ENCODE measurements at places on chromosomes 11 and 22.

GRCh38 chr11:85679576-85679975 lies 6.4 kb downstream of the CCDC89 start:
- no peak for DNase-seq

GRCh38 chr11:132055296-132055695 lies 684.9 kb downstream of the NTM start:
- DNase-seq, result no peak

DNA sequence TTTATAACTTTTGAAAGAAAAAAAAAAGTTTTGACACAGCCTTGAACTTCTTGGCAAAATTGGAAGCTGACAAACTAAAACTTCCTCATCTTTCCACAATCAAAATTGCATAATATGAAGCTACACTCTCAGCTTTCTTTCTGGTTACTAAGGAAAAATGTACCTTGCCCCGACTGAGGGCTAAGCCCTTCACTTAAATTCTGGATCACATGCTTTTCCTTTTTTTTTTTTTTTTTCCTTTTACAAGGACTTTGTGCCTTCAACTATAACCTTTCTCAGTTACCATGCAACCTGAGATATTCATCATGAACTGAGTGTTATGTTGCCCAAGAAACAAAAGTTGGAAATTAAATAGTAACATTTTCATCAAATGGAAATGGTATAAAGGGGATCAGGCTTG lies 188.5 kb upstream of the CARD18 start:
- DNase-seq, result no peak

GRCh38 chr11:10305964-10306918 lies 1.4 kb downstream of the ADM start:
- peak; percentile 45 for DNase-seq

- DNase-seq, result peak; percentile 4
Observed at GRCh38 chr11:124380585-124380984, 3.7 kb downstream of the OR8B2 start.

DNA sequence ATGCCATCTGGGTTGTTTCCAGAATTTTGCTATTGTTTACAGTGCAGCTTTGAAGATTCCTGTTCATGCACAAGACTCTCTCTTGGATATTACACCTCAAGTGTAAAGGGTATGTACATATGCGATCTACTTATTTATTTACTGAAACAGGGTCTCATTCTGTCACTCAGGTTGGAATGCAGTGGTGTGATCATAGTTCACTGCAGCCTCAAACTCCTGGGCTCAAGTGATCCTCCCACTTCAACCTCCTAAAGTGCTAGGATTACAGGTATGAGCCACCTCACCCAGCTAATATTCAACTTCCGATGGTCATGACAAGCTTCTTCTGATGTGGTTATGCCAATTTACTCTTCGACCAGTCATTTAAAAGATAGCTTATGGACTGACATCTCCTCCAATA lies 158.1 kb upstream of the PITPNB start:
- no peak for DNase-seq

DNA sequence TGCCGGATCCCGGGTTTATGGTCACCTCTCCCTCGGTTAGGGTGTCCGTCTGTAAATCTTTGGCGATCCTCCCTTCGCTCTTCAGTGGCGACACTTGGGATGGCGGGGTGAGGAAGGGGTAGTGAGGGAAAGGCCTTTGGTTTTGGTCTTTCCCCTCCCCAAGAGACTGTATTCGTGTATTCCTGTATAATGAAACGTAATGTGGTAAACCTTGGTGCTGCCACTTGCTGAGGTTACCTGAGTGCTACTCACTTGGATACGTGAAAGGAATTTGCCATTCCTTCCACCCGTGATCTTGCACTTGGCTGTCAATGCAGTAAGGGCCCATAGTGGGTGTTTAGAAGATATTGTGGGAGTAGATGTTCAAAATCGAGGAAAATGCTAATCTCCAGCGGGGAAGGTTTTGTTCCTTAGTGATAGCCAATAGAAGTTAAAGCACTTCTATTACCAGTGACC lies 578 bp upstream of the NUP160 start:
- DNase-seq, result no peak

GRCh38 chr11:19972651-19973050 lies 187.6 kb downstream of the DBX1 start:
- DNase-seq, result no peak

GRCh38 chr11:63847363-63847762 lies 8.5 kb downstream of the MARK2 start:
- no peak for DNase-seq

DNA sequence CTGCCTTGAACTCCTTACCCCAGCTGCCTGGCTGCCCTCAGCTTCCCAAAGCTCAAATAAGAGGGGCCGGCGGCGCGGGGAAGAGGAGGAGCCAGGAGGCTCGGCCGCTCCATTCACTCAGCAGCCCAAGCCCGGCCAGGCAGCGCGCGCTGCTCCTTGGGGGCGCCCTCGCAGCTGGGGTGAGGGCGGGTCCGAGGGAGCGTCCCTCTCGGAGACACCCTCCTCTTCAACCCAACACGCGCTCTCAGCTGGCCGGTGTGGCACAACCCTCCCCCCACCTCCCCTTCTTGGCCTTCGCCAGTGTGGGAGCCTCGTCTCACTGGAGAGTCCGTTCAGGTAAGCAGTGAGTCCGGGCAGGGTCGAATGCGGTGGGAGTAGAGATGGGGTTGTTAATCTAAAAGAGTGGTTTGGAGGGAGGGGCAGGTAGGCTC lies at the start of gene WT1:
Gene WT1 (minus strand): TSS at position 29 of the 431 bp plus-strand sequence.
- DNase-seq, result no peak

DNA sequence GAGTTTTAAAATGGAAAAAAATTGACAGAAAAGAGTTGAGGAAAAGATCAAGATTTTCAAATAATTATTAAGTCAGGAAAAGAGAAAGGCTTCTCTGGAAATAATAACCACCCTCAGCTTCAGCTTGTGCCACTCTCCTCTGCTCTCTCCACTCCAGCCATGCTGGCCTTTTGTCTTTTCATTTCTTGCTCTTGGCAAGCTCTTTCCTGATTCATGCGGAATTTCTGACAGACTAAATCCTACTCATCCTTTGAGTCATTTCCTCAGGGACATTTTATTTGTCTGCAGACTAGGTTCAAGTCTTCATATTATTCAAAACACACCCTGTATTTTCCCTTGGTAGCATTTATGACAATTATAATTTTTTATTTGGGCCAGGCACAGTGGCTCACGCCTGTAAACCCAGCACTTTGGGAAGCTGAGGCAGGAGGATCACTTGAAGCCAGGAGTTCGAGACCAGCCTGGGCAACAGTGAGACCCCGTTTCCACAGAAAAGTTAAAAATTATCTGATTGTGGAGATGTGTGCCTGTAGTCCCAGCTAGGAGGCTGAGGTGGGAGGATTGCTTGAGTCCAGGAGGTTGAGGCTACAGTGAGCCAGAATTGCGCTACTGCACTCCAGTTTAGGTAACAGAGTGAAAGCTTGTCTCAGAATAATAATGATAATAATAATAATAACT lies 7.8 kb upstream of the P4HA3 start:
- DNase-seq, result peak; percentile 94

DNA sequence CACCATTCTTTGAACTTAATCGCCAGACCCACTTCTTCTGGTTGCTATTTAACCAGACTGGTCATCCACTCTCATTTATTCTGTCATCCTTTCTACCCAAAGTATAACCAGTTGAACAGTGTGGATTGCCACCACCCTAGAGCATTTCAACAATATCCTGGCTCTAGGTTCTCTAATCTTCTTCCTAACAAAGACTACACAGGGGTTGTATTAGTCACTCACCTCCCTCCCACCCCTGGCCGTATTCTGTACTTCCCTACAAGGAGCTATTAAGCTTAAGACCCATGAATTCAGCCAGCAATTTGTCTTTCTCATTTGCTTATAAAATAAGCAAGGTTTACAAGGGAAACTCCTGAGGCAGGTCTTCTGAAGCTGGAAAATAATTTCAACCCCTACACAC lies 46.9 kb upstream of the CEP126 start:
- DNase-seq, result peak; percentile 20

DNA sequence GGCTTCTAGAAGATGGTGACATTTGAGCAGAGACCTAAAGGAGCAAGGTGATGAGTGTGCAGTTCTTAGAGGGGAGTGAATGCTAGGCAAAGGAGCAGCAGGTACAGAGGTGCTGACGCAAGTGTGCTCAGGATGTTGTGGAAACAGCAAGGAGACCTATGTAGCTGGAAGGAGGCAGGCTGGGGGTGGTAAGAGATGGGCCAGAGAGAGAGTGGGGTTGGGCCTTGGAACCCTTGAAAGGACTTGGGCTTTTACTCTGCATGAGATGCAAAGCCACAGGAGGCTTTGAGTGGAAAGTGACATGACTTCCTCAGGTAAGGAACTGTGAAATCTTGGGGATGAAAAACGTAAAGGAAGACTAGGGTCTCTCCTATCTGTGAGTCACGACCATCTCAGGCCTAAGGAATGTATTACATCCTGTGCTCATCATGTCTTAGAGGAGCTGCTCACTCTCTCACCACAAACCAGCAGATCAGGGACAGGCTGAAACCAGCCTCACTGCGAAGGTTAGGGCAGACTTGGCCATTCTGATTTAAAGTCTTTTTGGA lies 65.4 kb downstream of the MICAL2 start:
- DNase-seq, result peak; percentile 97

GRCh38 chr11:83285151-83285770 lies 906 bp downstream of the CCDC90B start:
- no peak for DNase-seq

DNA sequence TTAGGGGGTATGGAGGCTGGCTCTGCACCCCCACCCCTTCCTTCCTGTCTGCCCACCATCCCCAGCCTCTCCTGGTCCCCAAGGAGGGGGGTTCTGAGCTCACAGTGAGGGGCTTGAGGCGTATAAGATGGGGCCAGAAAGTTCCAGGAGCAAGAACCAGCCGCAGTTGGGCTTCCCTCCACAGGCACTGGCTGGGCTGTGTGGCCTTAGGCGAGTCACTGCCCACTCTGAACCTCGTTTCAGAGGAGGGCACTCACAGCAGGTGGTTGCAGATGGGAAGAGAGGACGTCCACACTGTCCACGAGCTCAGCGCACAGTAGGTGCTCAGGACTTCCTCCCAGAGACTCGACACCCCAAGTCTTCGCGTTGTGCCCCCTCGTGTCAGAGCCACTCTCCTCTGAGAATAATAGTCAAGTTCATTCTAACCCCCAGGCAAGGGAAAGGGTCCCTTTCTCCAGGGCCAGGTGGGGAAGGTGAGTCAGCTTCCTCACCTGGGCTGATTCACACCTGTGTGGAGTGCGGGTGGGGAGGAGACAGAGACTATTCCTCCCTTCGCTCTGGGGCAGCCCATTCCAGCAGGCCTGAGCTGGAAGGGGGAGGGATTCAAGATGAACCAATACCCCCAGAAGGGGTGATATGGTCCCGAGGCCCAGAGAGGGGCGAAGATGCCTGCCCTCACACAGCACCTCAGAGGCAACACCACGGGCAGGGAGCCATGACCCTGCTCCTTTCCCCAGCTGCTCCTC lies 29.3 kb downstream of the RPL3 start:
- no peak for DNase-seq

DNA sequence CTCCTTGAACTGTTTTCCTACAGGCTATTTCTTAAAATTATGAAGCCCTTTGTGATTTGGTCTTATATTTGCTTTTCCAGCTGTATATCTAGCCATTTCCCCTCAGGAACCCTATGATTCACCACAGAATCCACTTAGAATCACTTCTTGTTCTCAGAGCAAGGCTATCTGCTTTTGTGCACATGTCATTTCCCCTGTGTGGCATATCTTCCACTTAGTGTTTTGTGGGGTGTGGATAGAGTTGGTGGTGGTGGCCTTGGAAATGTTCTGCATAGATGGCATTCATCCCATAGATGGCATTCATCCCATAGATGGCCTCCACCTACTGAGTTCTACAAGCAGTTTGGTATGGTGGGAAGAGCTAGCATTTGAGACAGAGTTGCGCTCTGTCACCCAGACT lies 44.7 kb downstream of the SWAP70 start:
- DNase-seq, result no peak

DNA sequence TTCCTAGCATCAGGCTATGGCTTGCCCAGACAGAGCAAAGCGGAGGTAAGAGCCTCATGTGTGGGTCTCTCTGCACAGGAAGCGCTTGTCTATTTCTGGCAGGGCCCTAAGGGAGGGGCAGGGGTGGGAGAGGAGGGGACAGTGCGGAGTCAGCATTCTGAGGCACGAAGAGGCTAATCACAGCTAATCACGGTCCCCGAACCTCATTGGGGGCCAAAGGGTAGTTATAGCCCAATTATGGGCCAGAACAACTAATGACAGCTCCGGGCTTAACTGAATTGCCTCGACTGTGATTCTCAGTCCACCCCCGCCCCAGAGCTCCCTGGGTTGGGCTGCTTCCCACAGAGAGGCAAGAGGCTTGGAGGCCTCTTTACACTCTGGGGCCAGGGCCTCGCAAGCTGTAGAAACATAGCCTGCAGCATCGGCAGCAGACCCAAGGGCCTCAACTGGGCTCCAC lies 72.7 kb upstream of the PRDM11 start:
- DNase-seq, result no peak

DNA sequence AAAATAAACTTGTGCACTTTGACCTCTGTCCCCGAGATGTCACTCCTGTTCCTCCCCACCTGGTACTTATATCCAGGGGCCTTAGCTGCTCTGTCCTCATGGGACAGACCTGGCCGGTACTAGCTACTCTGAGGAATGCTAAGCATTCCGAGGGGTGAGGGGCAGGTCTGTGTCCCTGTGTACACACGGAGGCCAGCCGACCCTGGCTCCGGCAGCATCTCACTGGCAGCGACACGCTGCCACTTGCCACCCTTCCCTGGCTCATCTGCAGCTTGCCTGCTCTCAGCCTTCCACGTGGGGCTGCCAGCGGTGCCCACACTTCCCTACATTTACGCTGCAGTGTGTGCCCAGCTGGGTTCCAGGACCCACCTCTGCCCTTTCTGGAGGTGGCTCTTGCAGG lies 21.6 kb upstream of the TEF start:
- no peak for DNase-seq

GRCh38 chr11:28017816-28018215 lies 90.1 kb downstream of the KIF18A start:
- DNase-seq, result peak; percentile 33

GRCh38 chr11:70721006-70721405 lies 322.7 kb downstream of the CTTN start:
- DNase-seq, result no peak

GRCh38 chr22:21593406-21594232 lies 26.1 kb downstream of the UBE2L3 start:
- peak; percentile 35 for DNase-seq

GRCh38 chr22:37021041-37021440 lies 1.5 kb downstream of the MPST start:
- DNase-seq, result no peak

- no peak for DNase-seq
Observed at GRCh38 chr11:109798521-109798920, 294.7 kb upstream of the ZC3H12C start.
